ENCODE measurements at places on chromosomes 2 and 18.

GRCh38 chr18:53785811-53786210 is 438.7 kb downstream of the MBD2 start:
- no peak for DNase-seq

DNA sequence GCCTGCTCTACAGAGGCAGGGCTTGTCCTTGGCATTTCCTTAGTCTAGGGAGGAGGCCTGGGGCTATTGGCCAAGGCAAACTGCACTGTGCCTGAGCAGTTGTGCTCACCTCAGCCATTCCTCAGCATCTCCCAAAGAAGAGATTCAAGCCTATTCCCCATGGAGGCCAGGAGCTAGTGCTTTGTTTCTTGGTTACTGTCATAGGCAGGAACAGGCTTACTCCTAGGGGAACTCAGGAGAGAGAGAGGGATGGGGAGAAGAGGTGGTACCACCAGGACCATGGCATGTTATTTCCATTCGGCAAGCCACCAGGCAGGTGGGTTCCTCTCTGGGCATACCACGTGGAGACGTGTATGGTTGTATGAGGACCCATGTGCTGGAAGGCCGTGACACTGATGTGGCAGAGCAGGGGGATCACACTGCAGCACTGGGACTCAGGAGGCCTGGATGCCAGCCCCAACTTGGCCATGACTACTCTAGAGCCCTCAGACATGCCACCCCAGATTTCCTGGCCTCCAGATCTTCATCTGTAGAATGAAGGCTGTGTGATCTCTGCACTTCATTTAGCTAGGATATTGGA is 233.7 kb downstream of the LOXHD1 start:
- no peak for DNase-seq

DNA sequence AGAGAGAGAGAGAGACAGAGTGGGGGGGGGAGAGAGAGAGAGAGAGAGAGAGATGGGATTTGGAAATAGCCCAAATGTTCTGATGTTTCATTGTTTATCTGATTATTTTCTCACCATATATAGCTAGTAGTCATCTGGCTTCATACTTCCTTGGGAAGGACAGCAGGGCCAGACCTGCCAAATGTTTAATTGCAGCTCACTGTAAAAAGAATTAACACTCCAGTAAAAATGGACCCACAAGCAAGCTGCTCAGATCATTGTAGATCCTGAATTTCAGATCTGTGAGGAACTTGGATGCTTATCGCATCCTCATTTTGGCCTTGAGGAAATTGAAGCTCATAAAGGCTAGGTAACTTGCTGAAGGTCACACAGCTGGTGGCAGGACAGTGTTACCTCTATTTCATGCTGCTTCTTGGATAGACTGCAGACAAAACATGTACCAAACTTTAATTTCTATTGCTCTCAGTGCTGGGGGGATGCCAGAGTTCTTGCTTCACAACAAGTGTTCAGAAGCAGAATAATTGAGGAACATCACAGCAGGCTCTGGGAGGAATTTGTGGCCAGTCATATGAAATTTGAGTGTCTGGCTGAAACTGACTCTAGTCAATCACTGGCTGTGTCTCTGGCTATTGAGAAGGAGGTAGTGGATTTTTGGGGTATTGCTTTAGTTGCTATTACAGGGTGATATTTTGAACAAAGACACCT is 223.5 kb downstream of the PIK3C3 start:
- no peak for DNase-seq

DNA sequence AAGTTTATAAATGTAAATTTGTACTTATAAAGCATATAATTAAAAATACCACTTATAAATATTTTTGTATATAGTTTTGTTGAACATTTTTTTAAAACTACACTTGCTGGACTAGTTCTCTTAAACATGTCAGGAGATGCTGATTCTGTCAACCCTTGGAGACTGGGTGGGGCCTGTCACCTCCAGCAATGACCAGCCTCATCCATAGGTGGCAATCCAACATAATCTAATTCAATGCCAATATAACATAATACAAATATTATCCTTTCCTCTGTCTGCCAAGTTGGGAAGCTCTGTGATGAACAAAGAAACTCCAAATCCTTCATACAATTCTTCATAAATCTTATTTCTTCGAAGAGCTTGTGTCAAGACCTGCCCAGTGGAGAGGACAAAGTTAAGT is 140.4 kb downstream of the RBMS1 start:
- no peak for DNase-seq

DNA sequence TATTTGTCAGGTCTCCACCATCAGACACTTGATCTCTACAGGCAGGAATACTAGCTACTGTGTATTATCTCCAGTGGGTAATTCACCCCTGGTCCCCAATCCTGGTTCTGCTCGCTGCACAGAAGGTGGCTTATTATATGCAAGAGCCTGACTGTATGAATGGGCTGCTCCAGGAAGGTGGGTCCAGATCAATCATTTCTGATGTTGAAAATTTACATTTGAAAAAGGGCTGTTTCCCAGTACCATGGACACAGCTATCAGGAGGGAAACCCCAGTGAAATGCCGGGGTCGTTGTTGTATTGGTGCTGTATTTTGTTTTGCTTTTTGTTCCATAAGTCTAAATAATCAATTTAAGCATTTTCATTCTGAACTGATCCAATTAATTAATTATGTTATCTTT is 367.6 kb downstream of the RND3 start:
- DNase-seq: no peak

GRCh38 chr18:2139691-2140090 is 431.6 kb downstream of the METTL4 start:
- DNase-seq: no peak

DNA sequence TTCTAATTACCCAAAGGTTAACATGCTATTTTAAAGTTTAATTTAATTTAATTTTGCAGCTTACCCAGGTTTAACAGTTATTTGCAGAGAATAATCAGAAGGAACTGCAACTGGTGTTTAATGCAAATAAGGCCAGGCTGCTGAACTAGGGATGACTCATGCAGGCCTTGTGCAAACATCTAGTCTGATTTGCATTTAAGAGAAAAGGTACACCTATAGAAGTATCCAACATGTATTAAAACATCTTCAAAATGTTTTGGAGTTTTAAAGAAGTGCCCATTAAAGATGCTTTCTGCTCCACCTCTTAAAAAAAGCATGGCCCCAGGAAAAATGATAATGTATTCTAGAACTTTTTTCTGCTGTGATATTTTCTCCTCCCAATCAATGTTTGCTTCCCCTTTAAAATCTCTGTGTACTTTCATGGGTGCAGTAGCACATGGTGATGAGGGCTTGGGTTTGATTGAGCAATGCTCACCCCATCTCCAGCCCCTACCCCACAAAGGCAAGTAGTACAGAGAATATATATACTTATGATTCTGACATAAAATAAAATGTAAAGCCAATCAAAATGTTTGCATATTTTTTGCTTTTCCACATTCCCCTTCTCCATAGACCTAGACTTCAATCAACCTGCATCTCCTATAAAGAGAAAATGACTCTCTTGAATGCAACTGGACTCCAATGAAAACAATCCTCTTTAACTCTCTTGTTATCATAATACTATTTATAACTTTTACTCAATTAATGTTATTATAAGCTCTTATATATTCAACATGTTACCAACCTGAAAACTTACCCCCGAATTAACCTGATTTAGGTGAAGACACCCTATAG is 54.1 kb downstream of the ATP8B1 start:
- no peak for DNase-seq

GRCh38 chr2:31333046-31333445 is 81.5 kb downstream of the XDH start:
- DNase-seq: no peak

- DNase-seq: no peak
Observed at GRCh38 chr2:163658556-163658955, 77.3 kb downstream of the FIGN start.

DNA sequence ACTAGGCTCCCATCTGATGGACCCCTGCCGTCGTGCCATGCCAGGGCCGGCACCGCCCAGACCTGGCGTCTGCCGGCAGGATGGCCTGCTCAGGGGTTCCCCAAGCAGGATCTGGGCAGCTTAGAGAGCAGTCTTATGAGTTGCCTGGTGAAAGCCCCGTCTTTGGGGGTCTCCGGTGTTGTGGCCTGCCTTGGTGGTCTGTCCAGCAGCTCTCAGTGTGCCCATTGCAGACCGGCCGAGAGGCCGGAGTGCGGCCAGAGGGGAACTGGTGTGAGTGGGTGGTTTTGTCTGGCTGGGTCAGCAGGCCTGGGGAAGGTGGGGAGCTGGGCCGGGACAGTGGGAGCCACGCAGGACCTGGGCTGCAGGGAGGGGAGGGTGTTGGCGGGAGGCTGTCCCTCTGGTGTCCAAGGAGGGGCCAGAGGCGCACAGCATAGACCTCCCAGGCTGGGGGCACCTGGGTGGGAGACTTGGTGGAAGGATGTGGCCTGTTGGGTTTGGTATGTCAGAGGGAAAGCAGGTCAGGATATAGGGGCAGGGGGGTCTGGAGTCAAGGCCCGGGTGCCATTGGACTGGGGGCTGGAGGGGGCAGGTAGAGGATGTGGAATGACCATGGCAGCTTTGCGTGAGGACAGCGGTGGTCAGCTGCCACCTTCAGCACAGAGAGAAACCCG is 16.5 kb downstream of the GPC1 start:
- DNase-seq: no peak

DNA sequence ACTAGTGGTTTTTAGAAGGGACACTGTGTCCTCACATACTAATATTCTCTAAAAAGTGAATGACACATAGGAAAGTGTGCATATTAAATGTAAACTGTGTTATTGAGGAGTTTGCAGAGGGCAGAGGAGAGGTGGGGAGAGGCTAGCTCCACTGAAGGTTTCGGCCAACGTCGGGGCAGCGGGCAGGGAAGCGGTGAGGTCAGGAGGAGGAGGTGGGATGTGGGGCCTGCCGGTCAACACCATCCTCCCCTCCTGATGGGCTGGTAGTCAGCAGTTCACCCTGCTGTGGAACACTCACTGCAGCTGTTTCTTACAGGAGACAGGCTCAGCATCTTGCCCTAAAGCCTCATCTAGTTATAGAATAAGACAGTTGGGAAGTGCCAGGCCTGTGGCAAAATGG is 74.2 kb downstream of the ARHGEF4 start:
- DNase-seq: no peak

DNA sequence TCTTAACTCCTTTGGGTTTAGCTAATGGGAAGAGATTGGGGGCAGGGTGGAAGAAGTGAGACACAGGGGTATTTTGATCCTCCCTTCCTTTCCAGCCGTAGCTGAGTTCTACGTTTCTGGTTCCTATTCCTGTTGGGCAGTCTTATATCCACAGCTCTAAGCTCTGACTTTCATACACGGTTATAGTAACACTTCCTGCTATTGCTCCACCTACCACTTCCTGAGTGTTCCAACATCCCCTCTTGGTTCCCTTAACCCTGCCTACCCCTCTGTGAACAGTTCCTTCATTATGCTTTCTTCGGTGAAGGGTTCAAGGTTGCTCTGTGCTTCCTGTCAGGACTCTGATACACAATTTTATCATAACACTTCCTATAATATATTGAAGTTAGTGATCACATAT is 205.1 kb downstream of the DNAH7 start:
- DNase-seq: no peak

- no peak for DNase-seq
Observed at GRCh38 chr2:67050622-67051021, 346.5 kb upstream of the ETAA1 start.

DNA sequence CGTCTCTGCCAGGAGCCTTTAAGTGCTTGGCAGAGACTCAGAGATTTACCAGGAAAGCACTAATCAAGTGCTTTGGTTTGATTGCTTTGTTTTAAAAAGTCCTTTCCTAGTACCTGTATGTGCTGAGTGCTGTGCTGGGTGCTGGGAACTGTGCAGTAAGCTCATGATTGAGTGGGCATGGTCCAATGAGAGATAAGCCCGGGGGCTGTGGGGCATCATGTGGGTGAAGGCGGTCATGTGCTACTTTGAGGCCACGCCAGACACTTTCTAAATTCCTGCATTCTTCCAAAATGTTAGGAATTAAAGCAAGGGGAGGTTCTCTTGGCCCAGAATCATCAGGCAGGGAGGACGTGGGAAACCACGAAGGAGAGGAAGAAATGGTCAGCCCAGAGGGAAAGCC is 109.0 kb downstream of the ACAA2 start:
- no peak for DNase-seq

GRCh38 chr2:25853038-25853638 is 25.1 kb downstream of the ASXL2 start:
- DNase-seq: no peak

GRCh38 chr2:29314816-29315571 is 199.8 kb downstream of the CLIP4 start:
- DNase-seq: peak; percentile 37

DNA sequence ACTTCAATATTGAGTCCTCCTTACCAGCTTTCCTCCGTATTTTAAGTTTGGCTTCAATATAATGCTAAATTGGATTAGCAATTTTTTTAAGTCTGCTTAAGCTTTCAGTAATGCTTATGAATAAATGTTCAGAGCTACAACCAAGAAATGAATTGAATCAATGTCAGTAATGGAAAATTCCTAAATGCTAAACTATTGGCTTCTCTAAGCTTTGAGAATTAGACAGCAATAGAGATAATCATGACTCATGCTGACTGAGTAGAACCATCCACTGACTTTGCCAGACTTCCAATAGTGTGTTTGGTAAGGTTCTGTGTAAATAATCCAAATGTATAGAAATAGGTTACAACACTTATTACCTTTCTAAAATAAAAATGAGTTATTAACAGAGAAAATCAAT is 8.9 kb upstream of the PDE1A start:
- DNase-seq: no peak

GRCh38 chr2:10434886-10435819 is 13.0 kb downstream of the ODC1 start:
- peak; percentile 62 for DNase-seq

DNA sequence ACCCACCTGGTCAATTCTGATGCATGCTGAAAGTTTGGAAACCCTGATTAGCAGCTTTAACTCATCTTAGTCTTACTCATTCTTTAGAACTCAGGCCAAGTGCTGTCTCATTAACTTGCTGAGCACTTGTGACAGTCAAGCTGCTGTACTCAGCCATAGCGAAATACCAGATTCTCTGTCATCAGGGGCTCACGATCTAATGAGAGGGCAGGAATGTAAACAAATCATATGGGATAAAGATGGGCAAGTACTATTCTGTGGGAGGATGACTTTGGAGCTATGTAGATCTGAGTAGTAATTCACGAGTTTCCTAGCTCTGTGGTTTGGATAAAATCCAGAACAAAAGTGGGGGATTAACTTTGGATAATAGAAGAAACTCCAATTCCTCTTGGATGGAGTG is 376.6 kb downstream of the HRH4 start:
- DNase-seq: no peak

DNA sequence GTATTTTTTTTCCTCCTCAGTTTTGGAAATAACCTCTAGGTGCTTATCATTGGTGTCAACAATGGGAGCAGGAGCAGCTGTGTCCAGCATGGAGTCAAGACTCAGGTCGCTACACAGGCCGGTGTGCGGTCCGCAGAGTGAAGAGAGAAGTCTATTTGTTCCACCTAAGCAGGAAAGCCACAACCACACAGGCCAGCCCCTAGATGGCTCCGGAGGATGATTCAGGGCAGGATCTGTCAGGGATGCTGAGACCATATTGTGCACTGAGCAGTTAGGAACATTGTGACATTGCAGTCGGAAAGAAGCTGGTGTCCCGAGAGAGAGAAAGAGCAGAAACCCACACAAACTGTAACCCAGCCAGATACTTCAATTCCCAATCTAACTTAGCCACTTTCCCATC is 136.9 kb downstream of the GAREM1 start:
- DNase-seq: no peak

Data from naive thymus-derived CD8-positive, alpha-beta T cell (primary cell).